ENCODE measurements at places on chromosomes 11 and 22.

- DNase-seq = no peak
Observed at GRCh38 chr11:70586261-70587074, 188.1 kb downstream of the CTTN start.

- no peak for DNase-seq
Observed at GRCh38 chr11:12537778-12538401, 136.3 kb upstream of the TEAD1 start.

GRCh38 chr22:43300891-43301676, 42.1 kb downstream of the SCUBE1 start:
- DNase-seq = no peak

DNA sequence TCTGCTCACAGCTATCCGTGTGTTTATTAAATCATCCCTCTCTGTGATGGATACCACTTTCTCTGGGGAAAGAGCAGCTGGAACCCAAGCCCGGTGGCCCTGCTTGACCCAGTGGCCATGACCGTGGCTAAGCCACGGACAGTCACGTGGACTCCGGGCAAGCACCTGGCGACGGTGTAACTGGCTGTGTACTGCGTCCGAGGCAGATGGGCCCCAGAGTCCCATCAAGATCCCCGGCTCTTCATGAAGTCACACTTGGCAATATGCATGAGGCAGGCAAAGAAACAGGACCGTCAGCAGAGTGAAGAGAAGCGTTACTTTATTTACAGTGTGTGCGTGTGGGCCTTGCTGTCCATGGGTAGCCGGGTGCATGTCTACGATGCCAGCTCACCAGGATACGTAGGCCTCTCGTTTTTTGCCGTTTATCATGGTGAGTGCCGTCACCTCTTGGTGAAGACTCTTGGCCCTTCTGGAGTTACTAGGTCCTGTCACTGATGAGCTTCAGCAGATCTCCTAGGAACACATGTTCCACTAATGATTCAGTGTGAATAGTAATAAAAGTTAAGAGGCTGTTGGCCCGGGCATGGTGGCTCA, 366.3 kb downstream of the TBC1D22A start:
- no peak for DNase-seq

GRCh38 chr11:67599149-67599548, 7.6 kb upstream of the NDUFV1 start:
- DNase-seq = no peak

GRCh38 chr11:36376009-36376887, 80.2 kb downstream of the PRR5L start:
- no peak for DNase-seq

Measured in activated CD4-positive, alpha-beta T cell treated with anti-CD3 and anti-CD28 coated beads, Interleukin-2, amount 50 U/mL, for 4 hours (primary cell).